ENCODE measurements at places on chromosomes 1 and 21.

DNA sequence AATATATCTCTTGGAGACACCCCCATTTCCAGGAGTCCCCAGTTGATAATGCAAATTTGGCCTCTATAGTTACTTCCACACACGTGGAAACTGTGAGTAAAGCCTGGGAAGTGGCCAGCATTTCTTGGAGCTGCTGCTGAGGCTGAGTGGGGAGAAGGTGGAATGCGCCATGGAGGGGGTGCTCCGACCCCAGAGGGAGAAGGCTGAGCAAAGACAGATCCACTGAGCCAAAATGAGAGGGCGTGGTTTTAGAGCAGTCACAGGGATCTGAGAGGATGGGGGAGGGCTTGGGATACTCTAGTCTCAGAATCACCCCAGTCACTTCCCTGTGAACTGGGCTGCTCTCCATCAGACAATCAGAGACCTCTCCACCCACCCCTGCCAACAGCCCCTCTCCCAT, 38.7 kb downstream of the TRIM62 start:
- DNase-seq: no peak

- no peak for DNase-seq
Observed at GRCh38 chr1:194684636-194685035, 1498.2 kb upstream of the B3GALT2 start.

GRCh38 chr1:228276901-228277490, 69.2 kb downstream of the OBSCN start:
- DNase-seq: no peak

DNA sequence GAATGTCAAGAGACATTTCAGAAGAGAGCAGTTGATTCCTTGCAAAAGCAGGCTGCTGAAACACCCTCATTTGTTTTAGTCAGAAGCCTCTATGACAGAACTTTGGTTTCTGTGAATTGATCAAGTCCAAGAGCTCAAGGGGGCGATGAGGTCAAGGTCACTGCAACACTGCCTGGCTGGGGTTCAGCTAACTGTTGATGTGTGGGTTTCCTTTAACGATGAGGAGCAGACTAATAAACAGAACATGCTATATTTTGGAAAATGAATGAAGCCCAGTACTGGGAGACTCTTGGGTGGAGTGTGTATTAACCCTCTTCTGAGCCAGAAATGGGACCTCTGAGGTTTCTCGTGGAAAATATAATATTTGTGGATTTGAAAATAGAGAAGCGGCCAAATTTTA, 109.3 kb downstream of the ZC3H11B start:
- no peak for DNase-seq

- no peak for DNase-seq
Observed at GRCh38 chr1:21337928-21338572, 47.8 kb upstream of the ECE1 start.

DNA sequence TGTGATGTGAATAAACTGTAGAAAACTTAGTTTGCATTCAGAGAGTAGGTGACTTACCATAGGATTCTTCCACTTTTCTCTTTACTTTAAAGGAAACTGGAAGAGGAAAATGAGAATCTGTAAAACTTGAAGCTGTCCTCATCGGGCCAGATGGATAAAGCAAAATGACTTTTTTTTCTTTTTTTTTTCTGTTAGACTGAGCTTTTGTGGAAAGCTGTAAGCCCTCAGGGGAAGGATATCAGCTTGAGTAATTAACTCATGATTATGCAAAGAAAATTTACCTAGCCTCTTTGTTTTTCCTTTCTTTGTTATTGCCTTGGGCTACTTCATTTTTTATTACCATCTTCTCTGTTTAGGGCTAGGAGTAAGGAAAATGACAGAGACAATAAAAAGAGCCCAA, 53.4 kb downstream of the DPH5 start:
- DNase-seq: no peak

DNA sequence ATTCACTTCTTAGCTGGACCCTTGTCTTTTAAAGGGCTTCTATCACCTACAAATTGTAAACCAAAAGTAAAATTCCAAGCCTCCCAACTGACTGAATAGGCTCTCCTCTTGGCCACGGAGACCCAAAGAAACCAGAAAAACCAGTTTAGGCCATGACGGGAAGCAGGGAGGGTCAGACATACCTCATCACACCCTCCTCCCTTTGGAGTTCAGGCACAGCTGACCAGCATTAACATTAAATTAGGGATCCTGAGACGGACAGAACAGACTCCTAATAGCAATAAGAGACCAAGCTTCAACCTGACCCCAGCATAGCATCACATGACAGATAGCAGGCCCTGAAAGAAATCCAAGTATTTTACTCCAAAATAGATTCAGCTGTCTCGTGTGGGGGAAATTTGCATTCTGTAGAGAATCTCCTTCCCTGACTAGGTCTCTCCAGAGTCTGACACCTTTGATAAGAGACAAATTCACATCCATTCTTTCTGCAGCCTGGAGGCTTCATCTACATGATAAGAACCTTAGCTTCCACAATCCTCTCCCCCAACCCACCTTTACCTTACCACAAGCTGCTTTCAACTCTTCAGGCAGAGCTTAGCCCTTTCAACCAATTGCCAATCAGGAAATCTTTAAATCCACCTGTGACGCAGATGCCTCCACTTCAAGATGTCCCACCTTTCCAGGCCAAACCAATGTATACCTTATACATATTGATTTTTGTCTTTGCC, 177.1 kb upstream of the RAB4A start:
- DNase-seq: no peak

DNA sequence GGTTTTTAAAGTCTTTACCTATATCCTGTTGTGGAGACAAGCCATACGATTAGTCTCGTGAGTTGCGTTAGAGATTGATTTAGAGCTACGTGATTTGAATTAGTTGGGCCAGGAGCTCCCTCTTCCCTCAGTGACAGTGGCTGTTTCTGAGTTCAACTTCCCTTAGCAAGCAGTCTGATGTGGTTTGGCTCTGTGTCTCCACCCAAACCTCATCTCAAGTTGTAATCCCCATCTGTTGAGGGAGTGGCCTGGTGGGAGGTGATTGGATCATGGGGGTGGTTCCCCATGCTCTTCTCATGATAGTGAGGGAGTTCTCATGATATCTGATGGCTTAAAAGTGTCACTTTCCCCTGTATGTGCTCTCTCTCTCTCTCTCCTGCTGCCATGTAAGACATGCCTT, 192.9 kb upstream of the PTGFR start:
- DNase-seq: no peak

GRCh38 chr1:12454406-12455391, 163.3 kb downstream of the DHRS3 start:
- DNase-seq: no peak

DNA sequence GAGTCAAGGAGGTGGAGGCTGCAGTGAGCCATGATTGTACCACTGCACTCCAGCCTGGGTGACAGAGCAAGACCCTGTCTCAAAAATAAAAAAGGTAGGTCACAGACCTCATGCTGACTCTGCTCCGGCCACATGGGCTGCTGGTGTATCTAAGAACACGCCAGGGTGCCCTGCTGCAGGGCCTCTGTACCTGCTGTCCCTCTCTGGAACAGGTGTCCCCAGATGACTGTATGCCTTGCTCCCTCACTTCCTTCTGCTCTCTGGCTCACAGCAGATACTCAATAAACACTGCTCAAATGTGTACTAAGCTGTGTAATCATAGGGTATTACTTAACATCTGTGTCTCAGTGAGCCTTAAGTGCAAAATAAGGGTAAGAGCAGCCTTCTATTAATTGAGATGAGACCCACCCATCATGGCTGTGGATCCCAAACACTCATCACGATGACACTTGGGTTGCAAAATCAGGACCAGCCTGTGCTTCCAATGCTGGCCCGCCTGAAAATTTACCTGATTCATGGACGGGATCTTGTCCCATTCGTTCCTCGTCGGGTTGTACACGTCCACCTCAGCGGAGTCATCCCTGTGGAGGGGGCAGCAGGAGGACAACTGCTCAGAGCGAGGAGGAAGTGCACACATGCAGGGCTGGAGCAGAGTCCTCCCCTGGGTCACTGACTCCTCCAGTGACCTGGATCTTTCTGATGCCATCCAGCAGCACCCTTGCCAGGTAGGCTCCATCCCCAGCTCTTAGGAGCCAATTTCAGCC, 7.5 kb downstream of the KLHL21 start:
- no peak for DNase-seq

GRCh38 chr1:46303872-46304326, 401 bp downstream of the UQCRH start:
- DNase-seq: no peak

- DNase-seq: no peak
Observed at GRCh38 chr21:38438462-38438893, 59.8 kb downstream of the ERG start.

GRCh38 chr1:189659731-189660130, 817.9 kb downstream of the BRINP3 start:
- DNase-seq: no peak

- no peak for DNase-seq
Observed at GRCh38 chr1:41613689-41614574, 129.4 kb upstream of the EDN2 start.

GRCh38 chr1:168643152-168643551, 66.7 kb downstream of the XCL1 start:
- no peak for DNase-seq

DNA sequence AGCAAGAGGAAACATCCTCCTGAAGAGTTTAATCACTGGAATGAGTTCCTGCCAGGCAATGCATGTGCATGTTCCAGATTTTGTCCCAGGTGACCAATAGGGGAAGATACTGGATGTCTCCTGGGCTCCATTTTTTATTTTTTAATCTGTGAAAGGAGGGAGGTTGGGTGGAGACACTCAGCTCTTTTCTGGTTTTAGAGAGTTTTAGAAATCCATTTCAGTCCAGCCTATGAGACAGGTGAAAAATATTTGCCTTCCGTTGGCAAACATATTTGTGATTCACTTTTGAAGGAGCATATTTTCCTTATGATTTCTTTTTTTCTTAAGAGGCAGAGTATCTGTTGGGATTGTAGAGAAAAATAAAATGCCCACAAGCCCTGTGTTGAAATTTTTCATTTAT, 70.7 kb downstream of the ABCA4 start:
- DNase-seq: no peak

DNA sequence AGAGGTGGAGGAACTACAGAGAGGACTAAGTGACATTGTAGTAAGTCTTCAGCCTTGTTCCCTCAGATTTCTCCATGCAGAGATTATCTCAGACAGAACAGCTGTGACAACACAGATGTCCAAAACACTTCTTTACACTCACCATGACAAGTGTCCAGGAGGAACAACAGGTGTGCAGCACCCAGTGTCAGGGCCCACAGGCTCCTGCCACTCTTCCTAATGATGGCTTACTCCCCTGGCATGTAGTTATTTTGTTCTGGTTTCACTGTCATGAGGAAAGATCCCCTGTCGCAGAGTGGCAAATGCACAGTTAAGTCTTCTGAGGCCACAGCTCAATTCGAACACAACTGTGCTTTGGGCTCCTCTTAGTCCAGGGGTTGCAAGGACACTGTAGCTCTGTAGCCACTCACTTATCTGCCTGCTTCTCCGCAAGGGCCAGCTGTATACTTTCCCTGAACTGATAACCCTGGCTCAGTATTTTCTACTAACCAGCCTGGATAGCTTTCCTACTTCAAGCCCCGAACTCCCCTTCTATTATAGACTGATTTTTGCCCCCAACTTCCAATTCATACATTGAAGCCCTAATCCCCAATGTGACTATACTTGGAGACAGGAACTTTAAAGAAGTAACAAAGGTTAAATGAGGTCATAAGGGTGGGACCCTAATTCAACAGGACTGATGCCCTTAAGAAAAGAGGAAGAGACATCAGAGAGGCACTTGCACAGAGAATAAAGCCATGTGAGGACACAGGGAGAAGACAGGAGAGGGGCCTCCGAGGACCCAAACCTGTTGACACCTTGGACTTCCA, 11.1 kb downstream of the PDZK1 start:
- no peak for DNase-seq

- peak; percentile 17 for DNase-seq
Observed at GRCh38 chr21:36733857-36734256, 34.9 kb downstream of the SIM2 start.

- no peak for DNase-seq
Observed at GRCh38 chr21:38956007-38956406, 150.3 kb downstream of the ETS2 start.

DNA sequence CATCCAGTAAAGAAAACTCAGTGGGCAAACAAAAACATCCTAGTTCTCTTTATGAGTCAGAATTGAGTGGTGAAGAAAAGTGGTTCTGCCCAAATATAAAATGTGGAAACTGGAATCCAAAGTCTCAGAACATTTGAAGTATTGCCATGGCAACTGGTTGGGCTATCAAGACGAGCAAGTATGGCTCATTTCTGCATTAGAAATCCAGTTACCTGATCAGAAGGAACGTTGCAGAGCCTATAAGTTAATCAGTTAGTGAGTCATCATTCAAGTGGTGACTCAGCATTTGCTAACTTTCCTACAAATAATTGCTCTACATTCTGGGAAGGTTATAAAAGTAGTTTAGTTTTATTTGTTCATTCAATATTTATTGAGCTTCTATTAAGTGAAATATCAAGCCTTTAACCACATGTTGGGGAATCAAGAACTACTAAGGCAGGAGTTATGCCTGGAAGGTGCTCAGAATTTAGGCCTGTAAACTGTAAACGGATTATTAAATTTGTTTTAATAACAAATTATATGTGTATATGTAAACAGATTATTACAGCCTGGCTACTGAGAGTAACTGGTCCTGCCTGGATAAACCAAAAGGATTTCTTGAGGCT, 104.3 kb downstream of the PAPPA2 start:
- no peak for DNase-seq

Measured in posterior cingulate gyrus (tissue), 11 donors.